ENCODE measurements at places on chromosomes 12 and 14.

GRCh38 chr12:55188974-55189556 lies 31.8 kb upstream of the OR10A7 start:
- peak; percentile 23 for DNase-seq

- DNase-seq: no peak
Observed at GRCh38 chr14:104891664-104892530, 26.8 kb downstream of the CEP170B start.

GRCh38 chr12:98470469-98471082 lies 44.8 kb upstream of the TMPO start:
- DNase-seq: no peak

- DNase-seq: no peak
Observed at GRCh38 chr14:73462815-73463214, 4.5 kb upstream of the NUMB start.

- DNase-seq: no peak
Observed at GRCh38 chr12:59678759-59679411, 83.1 kb downstream of the SLC16A7 start.

DNA sequence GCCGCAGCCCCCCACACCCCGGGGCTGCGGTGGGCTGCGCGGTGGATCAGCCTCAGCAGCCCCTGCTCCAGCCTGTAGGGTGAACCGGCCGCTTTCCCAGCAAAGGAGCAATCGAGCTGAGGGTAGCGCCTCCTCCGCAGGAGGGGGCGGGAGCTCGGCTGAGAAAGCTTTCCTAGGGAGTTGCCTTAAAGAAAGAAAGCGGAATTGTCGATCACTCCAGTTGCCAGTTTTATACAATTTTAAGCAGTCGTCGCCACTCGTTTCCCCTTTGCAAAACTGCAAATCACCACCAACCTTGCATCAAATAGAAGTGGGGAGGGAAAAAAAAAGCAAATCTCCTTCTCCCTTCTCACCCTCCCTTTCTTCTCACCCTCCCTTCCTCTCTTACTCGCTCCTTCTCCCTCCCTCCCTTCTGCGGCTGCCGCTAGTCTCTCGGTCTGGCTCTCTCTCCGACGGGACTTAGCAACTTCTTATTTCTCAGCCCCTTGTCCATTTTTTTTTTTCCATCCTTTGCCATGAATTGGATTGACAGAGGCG lies at the start of gene PDE3A:
TSS of gene PDE3A (plus strand) at position 424 of the 537 bp plus-strand sequence. CDS start 748 bp downstream, outside the sequence.
- DNase-seq: peak; percentile 70

GRCh38 chr14:84209031-84209430 lies 1320.9 kb upstream of the FLRT2 start:
- DNase-seq: no peak

DNA sequence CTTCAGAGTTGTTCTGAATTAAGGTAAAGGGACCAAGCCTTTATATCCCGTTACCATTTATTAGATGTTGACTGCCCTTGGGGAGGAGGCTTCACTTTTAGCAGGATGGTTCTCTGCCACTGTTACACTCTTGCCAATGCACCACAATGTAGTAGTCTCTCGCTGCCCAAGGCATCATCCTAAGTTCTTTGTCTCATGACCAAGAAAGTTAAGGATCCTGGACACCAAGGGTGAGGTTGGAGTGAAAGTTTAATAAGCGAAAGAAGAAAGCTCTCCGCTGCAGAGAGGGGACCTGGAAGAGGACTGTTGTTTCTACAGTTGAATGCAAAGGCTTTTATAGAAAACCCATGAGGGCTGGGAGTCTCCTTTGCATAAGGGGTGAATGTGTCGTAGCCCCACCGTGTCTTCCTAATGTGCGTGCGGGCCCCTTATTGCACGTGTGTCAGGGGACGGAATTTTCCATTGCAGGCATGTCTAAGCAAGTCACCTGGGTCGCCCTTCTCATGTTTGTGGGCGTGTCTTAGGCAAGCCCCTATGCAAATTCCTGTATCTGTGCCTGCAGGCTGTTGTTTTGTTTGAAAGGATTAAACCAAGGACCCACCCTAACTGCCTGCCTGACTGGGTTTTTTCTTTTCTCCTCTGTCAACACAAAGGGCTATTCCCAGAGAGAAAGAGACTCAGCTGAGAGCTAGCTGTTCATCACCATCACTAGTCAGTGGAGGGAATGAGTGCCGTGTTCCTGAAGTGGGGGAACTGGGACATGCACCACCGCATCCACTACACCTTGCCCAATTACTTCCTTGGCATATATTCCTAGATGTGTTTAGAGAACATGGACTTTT lies 17.6 kb upstream of the RNASE1 start:
- no peak for DNase-seq

GRCh38 chr12:30138483-30138882 lies 354.7 kb upstream of the TMTC1 start:
- no peak for DNase-seq

- no peak for DNase-seq
Observed at GRCh38 chr12:115387467-115387901, 703.5 kb upstream of the TBX3 start.

DNA sequence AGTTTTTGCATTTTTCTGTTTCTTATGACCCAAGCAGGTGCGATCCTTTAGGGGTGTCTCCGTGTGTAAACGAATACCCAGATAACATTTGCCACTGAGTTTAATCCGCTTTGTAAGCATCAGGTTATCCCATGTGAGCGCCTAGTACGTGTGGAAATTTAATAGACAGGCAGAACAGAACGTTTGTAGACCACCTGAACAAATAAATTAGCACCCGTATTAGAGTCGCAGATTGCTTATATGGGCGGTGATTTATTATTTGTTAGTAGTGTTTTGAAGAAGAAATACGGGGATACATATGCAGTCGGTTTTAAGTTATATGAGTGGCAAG lies 325 bp downstream of the C12orf60 start:
- no peak for DNase-seq

GRCh38 chr14:104993808-104994591 lies 8.4 kb downstream of the CLBA1 start:
- DNase-seq: no peak

- DNase-seq: no peak
Observed at GRCh38 chr14:32038876-32039275, 38.2 kb upstream of the ARHGAP5 start.

- DNase-seq: no peak
Observed at GRCh38 chr14:66813636-66814035, 305.7 kb downstream of the GPHN start.

GRCh38 chr14:20610002-20610765 lies 19.0 kb upstream of the RNASE12 start:
- DNase-seq: peak; percentile 54

DNA sequence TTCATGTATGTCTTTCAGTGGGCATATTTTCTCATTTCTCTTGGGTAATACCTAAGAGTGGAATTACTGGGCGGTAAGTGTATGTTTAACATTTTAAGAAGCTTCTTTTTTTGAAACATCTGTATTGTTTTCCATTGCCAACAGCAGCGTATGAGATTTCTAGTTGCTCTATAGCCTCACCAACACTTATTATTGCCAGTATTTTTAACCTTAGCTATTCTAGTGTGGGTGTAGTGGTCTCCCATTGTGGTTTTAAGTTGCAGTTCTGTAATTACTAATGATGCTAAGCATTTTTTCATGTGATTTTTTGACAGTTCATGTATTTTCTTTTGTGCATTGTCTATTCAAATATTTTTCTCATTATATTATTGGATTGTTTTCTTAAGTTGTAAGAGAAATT lies 101.9 kb upstream of the EEA1 start:
- DNase-seq: no peak

DNA sequence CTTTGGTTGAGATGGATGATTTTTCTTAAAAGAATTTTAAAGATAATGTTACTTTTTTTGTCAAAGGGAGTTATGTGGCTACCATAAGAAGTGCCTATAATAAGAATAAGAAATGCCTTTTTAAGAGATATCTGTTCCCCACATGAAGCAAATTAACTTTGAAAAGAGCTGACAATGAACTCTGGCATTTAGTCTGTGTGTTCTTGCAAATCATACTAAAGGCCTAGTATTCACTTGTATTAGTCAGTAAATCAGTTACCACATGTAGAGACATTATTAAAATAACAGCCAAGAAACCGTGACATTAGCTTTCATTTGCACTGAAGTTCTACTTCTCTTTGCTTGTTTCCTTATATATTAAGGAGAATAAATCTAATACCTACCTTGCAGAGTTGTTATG lies 296.3 kb downstream of the CCDC91 start:
- DNase-seq: no peak

- DNase-seq: no peak
Observed at GRCh38 chr14:74638966-74639365, 26.9 kb upstream of the LTBP2 start.

DNA sequence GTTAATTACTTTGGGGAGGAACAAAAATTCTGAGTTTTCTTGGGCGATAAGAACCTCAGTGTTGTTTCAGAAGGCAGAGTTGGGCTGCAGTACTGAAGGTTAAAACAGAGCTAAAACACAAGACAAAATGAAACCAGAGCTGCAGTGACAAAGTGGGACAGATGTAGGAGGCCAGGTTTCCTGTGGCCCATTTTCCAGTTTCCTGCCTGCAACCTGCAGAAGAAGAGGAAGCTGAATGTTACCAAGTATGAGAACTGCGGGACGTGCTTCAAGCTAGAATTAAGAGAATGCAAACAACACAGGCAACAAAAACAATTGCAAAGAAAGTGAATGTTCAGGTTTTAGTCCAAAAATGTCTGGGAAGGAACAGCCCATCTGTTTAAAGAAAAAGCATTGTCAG lies 17.8 kb downstream of the ELK3 start:
- no peak for DNase-seq

DNA sequence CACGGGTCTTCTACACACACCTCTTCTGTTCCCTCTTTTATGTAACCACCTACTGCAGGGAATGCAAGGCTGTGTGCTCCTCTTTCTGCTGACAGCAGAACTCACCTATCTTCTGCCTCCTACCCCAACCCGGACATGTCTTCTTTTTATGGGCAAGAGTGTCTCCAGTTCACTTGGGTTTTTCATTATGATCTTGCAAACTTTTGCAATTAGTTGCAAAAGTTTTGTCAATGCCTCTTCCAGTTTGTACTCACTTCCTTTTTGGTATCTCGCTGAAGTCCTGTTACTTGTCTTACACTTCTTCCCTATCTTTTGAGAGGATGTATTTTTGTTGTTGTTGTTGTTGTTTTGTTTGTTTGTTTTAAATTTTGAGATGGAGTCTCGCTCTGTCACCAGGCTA lies 50.6 kb downstream of the DRAM1 start:
- no peak for DNase-seq

DNA sequence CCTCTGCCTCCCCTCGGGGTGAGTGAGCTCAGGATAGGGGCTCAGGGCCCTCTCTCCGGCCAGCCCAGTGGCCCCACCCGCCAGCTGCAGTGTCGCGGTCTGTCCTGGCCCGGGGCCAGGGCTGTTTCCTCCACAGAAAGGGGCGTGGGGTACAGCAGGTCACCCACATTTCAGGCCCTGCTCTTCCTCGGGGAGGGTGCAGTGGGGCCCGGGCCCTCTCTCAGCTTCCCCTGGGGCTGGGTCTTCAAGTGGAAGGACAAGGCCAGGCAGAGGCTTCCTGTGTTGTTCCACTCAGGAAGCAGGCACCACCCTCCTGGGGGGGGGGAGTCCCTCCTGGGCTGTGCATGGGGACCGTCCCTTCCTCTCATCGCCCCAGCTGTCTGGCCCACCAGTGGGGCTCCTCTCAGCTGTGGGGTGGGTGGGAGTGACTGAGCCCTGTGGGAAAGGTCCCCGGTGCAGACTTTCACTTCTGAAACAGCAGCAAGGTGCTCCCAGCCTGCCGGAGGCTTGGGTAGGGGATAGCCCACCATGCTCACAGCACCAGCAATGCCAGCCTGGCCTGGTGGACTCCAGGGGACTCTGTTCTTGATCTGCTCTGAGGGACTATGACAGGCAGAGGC lies 3.7 kb downstream of the GPR132 start:
- no peak for DNase-seq

- DNase-seq: no peak
Observed at GRCh38 chr12:87094356-87094755, 838.2 kb upstream of the MGAT4C start.

All from amniotic stem cell (primary cell).